ENCODE measurements at places on chromosomes 16 and 17.

DNA sequence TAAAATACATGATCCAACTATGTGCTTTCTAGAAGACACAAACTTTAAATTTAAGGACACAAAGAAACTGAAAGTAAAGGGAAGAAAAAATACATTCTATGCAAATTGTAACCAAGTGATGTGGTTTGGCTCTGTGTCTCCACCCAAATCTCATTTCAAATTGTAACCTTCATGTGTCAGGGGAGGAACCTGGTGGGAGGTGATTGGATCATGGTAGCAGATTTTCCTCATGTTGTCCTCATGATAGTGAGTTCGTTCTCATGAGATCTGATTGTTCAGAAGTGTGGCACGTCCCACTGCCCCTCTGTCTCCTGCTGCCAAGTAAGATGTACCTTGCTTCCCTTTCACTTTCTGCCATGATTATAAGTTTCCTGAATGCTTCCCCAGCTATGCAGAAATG, 15.0 kb downstream of the OR1A1 start:
- no peak for DNase-seq

DNA sequence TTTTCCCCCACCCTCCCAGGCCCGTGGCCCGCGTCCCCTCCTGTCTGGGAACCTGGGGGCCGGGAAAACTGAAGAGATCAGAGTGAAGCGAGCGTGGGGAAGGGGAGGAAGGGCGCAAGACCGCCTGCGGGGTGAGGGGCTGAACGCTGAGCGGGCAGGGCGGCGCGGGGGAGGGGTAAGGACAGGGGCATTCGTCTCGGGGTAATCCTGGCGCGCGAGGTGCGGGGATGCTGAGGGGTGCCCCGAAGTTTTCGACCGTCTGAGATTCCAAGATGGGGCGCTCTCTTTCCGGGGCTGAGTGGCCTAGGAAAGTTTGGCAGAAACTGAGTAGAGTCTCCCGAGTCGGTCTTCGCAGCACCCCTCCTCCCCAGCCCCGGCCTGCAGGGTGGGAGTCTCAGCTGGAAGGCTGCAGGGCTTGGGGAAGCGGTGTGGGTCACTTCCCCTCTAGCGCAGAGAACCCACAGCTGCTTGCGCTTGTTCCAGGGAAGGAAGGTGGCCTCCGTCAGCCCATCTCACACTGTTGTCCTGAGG, 555 bp downstream of the TTYH2 start:
- DNase-seq: no peak

DNA sequence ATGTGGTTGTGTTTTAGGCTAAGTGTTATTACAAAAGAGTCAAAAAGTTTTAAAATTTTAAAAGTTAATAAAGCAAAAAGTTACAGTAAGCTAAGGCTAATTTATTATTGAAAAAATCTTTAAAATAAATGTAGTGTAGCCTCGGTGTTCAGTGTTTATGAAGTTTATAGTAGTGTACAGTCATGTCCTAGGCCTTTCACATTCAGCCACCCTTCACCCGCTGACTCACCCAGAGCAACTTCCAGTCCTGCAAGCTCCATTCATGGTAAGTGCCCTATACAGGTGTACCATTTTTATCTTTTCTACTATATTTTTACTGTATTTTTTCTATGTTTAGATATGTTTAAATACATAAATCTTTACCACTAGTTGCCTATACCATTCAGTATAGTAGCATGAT, 98.5 kb upstream of the RPRML start:
- DNase-seq: no peak

DNA sequence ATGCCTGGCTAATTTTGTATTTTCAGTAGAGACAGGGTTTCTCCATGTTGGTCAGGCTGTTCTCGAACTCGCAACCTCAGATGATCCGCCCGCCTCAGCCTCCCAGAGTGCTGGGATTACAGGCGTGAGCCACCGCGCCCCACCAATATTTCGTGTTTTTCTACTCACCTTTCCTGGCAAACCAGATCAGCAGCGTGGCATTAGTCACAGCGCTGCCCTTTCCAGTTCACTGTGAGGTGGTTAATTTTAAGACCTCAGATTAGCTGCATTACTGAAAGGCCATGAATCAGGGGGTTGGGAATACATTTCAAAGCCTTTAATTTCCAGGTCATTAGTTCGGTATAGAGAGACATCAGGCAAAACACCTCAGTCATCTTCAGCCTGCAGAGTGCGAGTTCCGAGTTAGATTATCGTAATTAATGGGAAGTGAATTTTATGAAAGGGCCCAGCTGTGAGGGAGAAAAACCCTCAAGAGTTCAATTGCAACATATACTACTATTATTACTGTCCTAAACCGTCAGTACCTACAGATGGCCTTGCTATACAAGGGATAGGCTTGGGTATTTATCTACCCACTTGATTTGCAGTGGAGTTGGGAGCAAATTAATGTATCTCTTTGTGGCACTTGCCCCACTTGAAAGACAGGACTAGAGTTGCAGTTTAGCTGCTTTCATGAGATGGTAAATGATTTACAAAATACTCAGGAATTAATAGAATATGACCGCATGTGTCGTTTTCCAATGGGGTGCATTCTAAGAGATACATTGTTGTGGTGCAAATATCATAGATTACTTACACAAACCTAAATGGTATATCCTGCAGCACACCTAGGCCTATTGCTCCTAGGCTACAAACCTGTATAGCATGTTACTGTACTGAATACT, 2.1 kb upstream of the USP32 start:
- DNase-seq: no peak

GRCh38 chr16:66656547-66656946, 40.0 kb downstream of the CMTM4 start:
- no peak for DNase-seq
